ENCODE measurements at places on chromosomes 7 and 10. TPM values are rescaled to one million over a fixed set of nuclear protein-coding genes. Genes with fewer than 3 reads are reported as not detected.

DNA sequence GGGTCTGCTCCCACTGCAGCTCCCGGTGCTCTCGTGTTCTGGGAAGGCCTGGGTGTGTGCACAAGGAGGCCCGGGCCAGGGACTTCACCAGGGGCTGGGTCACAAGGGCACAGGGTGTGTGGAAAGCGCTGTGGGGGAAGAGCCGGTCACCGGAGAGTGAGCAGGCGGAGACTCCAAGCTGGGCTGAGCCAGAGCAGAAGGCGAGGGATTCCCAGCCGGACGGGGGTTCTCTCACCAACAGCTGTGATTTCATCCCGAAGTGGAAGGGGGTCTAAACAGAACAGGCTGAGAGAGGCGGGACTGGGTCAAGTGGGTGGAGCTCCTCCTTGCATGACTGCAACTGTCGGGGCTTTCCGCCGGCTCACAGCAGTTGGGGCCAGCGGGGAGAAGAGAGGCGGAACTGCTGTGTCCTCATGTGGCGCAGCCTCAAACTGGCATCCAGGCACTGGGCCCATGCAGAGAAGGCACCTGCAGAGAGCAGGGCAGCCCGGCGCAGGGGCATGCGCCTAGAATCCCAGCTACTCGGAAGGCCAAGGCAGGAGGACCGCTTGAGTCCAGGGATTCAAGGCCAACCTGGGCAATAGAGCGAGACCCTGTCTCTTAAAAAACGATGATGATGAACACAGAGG is 7.6 kb upstream of the ORAI2 start:
- no peaks in the 10 kb centered on the region for H3K27me3 ChIP-seq
- no peak overlapping the region for H3K4me3 ChIP-seq
- H3K27ac ChIP-seq = no peak overlapping the region
- DNase-seq = no peak
- no peaks in the 10 kb centered on the region for H3K4me1 ChIP-seq

DNA sequence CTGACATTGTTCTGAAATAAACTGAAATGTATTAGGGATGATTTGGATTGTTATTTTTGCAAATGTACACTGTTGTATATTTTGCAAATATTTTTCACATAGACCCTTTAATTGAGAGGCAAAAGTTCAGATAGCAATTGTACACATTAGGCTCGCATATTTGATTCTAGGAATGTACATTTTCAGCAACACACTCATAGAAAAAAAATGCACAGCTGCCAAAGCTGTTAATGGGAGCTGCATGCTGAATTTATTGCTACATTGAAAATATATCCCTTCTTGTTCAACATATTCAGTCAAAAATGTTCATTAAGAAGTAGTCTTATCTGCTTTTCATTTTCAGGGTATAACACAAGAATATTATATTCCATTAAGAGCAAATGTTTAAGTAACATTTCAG is 512.9 kb downstream of the ATRNL1 start:
- no peak overlapping the region for H3K4me3 ChIP-seq
- peak overlapping the region; percentile 88 for H3K27ac ChIP-seq
- peaks cover 46% of the 10 kb centered on the region for H3K4me1 ChIP-seq
- no peaks in the 10 kb centered on the region for H3K36me3 ChIP-seq
- H3K27me3 ChIP-seq = no peaks in the 10 kb centered on the region
- DNase-seq = peak; percentile 26

DNA sequence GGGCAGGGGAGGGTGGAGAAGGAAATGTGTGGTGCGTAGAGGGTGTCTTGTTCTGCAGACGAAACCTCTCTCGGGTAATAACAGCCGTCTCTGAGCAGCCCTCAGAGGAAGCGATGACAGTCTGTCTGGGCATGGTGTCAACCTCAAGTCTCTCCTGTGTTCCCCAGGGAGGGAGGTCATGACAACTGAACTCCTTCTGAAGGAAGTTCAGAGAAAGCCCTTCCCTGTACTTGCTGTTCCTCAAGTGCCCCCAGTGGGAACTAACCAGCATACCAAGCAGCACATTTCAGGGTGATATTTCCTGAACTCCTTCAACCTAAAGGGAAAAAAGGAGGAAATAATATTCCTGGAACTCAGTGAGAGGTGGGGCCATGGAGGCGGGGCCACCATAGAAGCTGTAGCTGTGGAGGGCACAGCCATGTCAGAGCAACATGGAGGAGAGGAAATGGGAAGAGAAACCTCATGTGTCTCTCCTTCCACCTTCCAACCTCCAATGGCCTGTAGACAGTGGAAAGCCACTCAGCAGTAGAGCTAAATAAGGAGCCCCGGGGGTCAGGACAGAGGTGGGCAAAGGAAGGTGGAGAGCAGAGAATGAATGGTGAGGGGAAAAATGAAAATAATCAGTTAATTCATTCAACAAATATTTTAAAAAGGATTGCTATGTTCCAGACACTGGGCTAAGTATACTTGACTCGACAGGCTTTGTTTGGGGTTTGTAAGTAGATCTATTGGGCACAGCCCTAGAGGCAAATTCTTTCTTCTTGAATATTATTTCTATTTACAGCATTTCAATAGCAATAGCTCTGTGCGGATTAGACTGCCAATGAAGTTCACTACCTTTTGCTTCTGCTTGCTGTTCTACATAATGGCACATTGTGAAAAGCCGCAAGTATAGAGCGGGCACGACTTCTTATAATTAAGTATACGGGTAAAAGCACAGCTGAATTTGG is 61.0 kb upstream of the AOAH start:
- H3K36me3 ChIP-seq = no peaks in the 10 kb centered on the region
- DNase-seq = no peak
- H3K27me3 ChIP-seq = no peaks in the 10 kb centered on the region
- no peak overlapping the region for H3K27ac ChIP-seq
- peaks cover 9% of the 10 kb centered on the region for H3K4me1 ChIP-seq

DNA sequence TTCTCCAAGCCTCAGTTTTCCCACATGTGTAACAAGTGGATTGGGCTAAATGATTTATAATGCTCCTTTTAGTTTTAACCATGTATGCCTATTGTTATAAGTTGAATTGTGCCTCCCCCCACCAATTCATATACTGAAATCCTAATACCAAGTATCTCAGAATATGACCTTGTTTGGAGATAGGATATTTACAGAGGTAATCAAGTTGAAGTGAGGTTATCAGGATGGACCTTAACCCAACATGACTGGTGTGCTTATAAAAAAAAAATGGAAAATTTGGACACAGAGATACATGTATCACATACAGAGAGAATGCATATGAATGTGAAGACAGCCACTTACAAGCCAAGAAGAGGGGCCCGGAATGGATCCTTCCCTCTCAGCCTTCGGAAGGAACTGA is 117.9 kb upstream of the HABP2 start:
- no peaks in the 10 kb centered on the region for H3K36me3 ChIP-seq
- no peak overlapping the region for H3K27ac ChIP-seq
- DNase-seq = no peak
- no peaks in the 10 kb centered on the region for H3K4me1 ChIP-seq
- no peaks in the 10 kb centered on the region for H3K27me3 ChIP-seq

DNA sequence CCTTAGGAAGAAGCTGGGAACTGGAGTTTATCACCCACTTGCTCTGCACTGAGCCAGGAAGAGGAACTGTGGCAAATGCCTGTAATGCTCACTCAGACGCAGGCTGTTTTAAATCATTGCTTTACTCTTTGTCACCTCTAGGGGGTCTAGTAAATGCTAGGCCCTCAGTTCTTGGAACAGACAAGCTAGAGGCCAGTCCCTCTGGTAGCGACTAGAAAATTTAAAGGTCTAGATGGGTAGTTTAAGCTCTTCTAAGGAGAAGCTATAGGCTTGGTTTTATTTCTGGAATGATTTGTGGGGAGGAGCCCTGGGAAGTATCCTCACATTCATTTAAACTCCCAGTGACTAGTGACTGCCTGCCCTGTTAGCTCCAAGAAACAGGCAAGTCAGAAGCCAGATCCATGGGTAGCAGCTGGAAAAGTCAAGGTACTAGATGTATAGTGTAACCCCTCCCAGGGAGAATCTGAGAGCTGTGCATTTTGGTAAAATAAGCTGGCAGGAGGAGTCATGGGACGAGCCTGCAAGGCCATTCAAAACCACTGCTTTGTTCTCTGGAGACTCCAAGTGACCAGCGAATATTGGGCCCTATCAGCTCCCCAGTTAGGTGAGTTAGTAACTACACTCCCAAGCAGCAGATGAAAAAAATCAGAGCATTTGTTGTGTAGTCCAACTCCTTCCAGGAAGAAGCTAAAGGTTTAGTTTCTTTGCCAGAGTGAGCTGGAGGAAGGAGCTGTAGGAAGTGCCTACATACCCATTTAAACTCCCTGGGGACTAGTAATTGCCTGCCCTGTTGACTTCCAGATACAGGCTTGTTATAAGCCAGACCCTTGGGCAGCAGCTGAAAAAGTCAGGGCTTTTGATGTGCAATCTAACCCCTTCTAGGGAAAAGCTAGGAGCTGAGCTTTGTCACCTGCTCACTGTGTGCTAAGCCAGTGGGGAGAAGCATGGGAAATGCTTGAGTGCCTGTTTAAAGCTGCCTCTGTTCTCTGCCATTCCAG is 68.9 kb downstream of the DYNC1I1 start:
- peak overlapping the region; percentile 48 for H3K27ac ChIP-seq
- peak overlapping the region; percentile 8 for H3K4me3 ChIP-seq
- DNase-seq = peak; percentile 78
- H3K36me3 ChIP-seq = no peaks in the 10 kb centered on the region
- H3K4me1 ChIP-seq = peaks cover 23% of the 10 kb centered on the region
- H3K27me3 ChIP-seq = no peaks in the 10 kb centered on the region

Gene CYP2E1
- 0.03 TPM for total RNA-seq

Gene HMX2
- total RNA-seq = not detected

Measured in SJCRH30 (cell line).